T follicular helper cell (primary cell): ENCODE measurements at places on chromosomes 12 and 14.

GRCh38 chr12:118145798-118146156 is 9.9 kb downstream of the PEBP1 start:
- no peak for DNase-seq

- no peak for DNase-seq
These were observed 9.6 kb downstream of the BICDL1 start for GRCh38 chr12:119998471-119999245.

DNA sequence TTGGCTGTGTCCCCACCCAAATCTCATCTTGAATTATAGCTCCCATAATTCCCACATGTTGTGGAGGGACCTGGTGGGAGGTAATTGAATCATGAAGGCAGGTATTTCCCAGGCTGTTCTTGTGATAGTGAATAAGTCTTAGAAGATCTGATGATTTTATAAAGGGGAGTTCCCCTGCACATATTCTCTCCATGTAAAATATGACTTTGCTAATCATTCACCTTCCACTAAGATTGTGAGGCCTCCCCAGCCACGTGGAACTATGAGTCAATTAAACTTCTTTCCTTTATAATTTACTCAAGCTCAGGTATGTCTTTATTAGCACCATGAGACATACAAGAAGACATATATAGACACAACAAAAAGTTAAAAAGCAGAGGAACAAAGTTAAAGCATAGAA is 120.0 kb downstream of the CPNE8 start:
- DNase-seq = no peak

DNA sequence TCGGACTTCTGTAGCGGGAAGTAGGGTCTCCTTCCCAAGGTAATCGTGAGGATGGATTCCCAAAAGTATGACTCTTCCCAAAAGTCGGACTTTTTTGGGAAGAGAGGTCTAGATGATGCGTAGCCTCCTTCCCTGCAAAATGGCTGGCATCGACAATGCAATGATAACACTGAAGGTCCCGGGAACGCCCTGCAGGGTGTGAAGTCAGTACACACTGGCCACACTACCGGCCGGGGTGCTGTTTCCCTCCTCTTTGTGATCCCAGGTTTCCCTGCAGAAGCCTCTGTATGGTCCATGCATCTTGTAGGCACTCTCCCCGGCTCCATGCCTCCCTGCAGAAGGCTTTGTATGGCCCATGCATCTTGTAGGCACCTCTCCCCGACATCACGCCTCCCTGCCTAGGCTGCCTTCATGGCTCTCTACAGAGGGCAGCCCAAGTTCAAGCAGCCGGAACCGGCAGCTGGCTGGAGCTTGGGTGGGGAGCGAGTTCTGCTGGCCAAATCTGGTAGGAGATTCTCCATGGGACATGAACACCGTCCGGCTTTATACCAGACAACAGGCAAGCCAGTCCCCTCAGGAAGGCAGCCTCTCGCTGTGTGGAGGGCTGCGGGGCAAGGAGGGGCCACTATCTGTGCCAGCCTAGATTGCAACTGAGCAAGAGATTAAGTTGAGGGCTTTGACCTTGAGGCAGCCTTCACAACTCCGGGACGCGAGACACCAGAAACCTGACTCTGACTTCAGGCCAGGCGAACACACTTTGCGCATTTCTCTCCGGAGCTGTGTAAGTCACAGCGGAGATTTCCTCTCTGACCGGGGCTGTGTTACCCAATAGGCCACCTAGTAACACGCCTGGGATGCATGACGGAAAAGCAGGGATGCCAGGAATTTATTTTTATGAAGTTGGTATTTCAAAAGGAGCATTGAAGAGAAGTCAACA is 23.5 kb downstream of the FZD10 start:
- DNase-seq = no peak

DNA sequence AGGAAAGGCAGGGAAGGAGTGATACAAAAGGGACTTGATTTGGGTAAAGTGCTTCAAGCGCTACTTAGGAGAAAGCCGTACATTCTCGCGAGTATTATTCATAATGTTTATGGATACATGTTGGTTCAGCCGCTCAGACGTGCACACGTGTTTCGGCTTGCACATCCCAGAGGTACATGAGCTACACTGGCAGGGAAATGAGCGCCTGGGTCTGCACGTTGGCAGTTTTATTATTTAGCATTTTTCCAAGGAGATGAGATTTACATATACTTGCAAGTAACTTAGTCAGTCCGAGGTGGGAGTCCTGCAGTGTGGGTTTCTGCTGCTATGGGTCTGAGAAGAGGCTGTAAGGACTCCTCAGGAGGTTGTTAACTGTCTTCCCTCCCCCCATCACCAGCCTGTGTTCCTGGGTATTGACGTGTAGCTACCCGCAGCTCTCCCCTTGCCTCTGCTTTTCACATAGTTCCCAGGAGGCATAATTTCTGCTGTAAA is 1.5 kb downstream of the PRKCH start:
- no peak for DNase-seq

- DNase-seq = no peak
These were observed 19.7 kb upstream of the NUDT4 start for GRCh38 chr12:93358058-93358457.

DNA sequence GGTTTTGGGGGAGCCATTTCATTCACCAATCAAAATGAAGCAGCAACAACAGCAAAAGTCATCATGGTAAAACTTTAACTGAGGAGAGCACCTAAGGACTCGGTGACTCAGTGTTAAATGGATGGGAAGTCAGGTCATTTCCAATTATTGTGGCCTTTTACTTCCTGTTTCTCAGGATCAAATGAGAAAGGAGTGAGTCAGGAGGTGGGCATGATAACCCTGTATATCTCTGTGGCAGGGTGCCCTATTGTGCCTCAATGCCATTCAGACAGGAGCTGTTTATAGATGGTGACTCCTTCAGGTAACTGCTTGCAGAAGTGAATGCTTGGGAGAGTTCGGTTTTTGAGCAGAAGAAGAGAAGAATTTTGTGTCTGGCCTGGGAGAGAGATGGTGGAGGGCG is 135.5 kb upstream of the CPM start:
- no peak for DNase-seq

DNA sequence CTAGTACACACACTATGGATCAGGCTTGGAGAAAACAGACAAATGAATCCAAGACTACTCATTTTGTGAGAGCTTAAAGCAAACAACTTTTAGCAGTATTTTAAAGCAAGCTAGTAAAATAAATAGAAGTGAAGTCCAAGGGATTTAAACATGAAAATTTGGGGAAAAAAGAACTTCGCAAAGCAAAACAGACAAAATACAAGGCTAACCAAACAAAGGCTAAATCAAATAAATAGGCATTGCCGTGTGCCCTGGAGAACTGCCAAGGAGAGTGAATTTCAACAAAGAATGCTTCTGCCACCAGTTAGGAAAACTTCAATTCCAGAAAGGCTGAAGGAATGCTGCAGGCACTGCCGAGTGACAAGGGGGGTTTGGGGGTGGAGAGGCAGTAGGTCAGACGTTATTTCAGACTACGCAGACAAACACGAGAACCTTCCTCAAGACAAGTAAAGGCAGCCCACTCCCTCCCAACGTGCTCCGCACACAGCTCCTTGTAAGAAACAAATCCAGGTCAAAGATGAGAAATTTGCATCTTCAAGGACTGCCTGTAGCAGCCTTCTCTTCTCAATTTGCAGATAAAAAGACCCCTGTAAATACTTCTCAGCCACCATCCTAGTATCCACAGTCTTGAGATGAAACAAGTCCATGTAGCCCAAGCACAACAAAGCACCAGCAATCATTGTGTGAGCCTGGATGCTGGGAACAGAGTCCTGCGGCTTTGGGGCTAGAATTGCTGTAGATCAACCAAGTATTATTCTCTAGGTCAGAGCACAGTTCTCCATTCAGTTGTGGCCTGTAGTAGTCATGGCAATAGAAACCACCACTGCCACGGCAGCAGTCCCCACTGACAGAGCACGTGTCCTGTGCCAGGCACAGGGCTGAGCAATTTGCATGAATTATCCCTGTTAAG is 43.3 kb downstream of the EFCAB11 start:
- no peak for DNase-seq

DNA sequence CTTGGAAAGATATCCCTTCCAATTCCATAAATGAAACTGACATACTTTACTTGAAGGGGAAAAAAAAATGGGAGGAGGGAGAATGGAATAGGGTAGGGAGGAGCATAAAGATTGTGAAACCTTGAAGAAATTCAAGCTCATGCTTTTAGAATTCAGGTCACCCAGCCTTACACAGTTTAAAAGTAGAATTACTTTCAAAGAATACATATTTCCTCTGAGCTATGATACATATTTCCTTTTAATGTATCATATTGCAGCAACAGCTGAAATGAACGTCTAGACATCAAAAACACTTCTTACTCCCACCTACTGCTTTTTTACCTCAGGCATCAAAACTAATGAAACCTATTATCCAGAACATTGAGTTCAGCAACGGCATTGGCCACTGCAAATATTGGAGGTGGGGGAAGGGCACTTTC is 156.0 kb downstream of the MED13L start:
- DNase-seq = no peak

GRCh38 chr14:91692075-91692474 is 39.8 kb downstream of the CATSPERB start:
- DNase-seq = no peak

DNA sequence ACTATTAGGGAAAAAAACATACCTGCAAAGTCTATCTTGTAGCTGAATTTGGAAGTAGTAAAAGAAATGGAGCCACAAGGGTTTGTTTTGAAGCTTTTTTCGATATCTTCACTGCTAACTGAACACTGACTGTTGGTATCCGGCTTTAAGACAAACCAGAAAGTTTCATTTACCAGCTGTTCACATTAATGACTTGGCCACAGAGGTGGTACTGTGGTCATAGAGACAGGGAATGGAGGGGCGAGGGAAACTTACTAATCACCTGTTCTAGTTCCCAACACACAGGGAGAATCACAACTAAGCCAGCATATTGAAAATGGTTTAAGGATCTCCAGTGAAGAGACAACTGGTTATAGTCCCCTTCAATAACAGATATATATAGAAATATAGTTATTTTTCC is 44.3 kb downstream of the PARP11 start:
- DNase-seq = no peak

- peak; percentile 54 for DNase-seq
These were observed 1037.8 kb downstream of the TMEM121 start for GRCh38 chr14:106564058-106564643.

DNA sequence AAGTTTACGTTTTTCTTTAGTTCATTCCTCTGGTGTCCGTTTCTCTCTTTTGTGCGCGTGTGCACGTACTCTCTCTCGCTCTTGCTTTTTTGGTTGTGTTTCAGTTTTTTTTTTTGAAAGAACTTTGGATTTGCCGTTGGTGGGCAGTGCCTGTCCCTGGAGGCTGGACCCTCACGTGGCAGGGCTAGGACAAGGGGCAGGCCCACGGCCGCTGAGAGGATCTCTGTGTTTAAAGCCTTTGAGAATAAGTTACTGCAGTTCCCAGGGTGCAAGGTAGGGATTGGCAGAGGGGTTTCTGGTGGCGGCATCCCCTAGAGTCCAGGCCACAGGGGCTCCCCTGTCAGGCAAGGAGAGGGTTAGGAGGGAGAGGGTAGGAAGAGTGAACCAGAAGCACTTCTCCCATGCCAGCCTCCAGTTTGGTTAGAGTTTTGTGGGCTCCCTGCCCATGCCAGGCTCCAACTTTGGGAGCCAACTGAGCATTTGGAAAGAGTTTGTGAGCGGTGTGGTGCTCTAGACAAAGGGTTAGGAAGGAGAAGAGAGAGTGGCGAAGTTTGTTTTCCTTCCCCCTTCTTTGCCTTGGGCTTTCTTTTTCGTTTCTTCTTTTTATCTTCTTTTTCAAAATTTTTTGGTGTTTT is 30.5 kb downstream of the ZFHX2 start:
- no peak for DNase-seq

- no peak for DNase-seq
These were observed 18.7 kb upstream of the CDCA4 start for GRCh38 chr14:105039458-105040205.

DNA sequence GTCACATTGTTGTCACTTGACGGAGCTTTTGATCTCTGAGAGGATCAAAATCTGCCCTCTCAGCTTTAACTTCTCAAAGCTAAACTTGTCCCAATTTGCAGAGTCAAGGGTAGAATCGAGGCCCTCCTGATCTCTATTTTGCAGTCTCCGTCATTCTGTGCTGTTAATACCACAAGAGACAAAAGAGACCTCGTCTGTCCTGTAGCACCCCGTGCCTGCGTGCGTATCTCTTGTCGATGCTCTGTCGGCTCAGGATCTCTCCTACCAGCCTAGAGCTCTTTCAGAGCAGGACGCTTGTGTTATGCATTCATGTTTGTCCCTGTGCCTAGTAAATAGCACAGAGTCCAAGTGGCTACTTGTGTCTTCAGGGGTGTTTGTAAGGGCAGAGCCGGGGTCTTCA is 5.1 kb downstream of the EVL start:
- DNase-seq = peak; percentile 57

- no peak for DNase-seq
These were observed 5.3 kb downstream of the KCNH3 start for GRCh38 chr12:49543914-49544815.

GRCh38 chr12:69553628-69554248 is 31.5 kb upstream of the CCT2 start:
- DNase-seq = no peak

- DNase-seq = no peak
These were observed 134.5 kb upstream of the MED13L start for GRCh38 chr12:116411977-116412376.

- DNase-seq = no peak
These were observed 20.6 kb downstream of the RERG start for GRCh38 chr12:15200641-15201040.

- DNase-seq = peak; percentile 21
These were observed 43.1 kb downstream of the LLPH start for GRCh38 chr12:66087365-66087943.

- DNase-seq = no peak
These were observed 192.8 kb downstream of the ANO6 start for GRCh38 chr12:45408729-45409114.

DNA sequence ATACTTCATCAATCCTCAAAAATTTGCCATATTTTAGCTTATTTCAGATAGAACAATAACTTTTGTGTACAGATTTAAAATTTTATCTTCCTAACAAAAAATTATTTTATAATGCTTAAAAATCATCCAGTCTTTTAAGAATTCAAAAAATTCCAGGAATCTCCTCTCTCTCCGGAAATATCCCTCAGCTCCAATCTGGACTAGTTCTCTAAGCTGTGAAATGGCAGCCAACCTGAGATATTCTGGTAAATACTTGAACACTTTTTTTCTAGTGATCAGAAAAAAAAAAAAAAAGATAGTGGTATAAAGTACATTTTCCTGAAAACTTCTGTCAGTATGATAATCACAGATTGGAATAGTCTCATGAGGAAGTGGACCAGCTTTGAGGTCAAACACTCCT is 57.6 kb downstream of the SSPN start:
- no peak for DNase-seq

GRCh38 chr12:71060426-71060825 is 97.4 kb downstream of the TSPAN8 start:
- no peak for DNase-seq

GRCh38 chr12:57899010-57899662 is 42.2 kb upstream of the ATP23 start:
- peak; percentile 78 for DNase-seq

DNA sequence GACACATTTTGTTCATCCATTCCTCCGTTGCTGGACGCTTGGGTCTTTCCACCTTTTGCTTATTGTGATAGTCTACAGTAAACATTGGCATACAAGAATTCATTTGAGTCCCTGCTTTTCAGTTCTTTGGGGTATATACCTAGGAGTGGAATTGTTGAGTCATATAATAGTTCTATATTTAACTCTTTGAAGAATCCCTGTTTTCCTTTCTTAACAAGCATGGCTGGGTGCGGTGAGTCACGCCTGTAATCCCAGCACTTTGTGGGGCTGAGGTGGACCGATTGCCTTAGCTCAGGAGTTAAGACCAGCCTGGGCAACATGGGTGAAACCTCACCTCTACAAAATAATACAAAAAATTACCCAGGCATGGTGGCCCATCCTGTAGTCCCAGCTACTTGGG is 75.4 kb downstream of the CCDC92 start:
- DNase-seq = no peak

- no peak for DNase-seq
These were observed 387.8 kb downstream of the FLRT2 start for GRCh38 chr14:85917716-85918115.
